Ovary (tissue), 10 donors: ENCODE measurements at places on chromosomes 12 and 14. TPM values are rescaled to one million over a fixed set of nuclear protein-coding genes. Genes with fewer than 3 reads are reported as not detected.

DNA sequence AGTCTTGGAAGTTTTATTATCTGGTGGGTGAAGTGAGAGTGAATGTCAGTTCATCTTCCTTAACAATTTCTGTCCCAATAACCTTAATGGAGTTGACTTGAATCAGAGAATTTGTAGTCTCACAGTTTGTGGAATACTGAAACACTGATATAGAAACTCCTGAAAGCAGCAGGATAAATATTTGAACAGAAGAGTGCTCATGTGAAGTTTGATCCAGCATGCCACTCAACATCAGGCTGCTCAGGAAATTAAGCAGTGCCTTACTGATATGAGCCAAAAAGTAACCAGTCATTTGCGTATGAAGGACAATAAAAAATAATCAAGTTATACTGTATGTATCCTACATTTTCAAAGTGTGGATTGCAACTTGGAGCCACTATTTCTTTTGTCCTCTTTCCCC lies 15.7 kb downstream of the MUCL1 start:
- H3K4me1 ChIP-seq = no peaks in the 10 kb centered on the region
- no peaks in the 10 kb centered on the region for H3K27me3 ChIP-seq
- no peak overlapping the region for H3K4me3 ChIP-seq
- DNase-seq = no peak
- no peak overlapping the region for H3K27ac ChIP-seq

- H3K36me3 ChIP-seq = no peaks in the 10 kb centered on the region
- peaks cover 9% of the 10 kb centered on the region for H3K4me1 ChIP-seq
- no peak for DNase-seq
- H3K27me3 ChIP-seq = no peaks in the 10 kb centered on the region
Measured at GRCh38 chr12:53200107-53200457, 7.0 kb downstream of the ITGB7 start.

- no peak overlapping the region for H3K4me3 ChIP-seq
- no peaks in the 10 kb centered on the region for H3K4me1 ChIP-seq
- no peak for DNase-seq
- no peak overlapping the region for H3K27ac ChIP-seq
- H3K36me3 ChIP-seq = no peaks in the 10 kb centered on the region
Measured at GRCh38 chr14:81260732-81261131, 40.0 kb upstream of the GTF2A1 start.

Gene RHEBL1
- not detected for total RNA-seq

Gene FAIM2
- total RNA-seq = 0.50 TPM

Gene GPX2
- total RNA-seq = not detected

DNA sequence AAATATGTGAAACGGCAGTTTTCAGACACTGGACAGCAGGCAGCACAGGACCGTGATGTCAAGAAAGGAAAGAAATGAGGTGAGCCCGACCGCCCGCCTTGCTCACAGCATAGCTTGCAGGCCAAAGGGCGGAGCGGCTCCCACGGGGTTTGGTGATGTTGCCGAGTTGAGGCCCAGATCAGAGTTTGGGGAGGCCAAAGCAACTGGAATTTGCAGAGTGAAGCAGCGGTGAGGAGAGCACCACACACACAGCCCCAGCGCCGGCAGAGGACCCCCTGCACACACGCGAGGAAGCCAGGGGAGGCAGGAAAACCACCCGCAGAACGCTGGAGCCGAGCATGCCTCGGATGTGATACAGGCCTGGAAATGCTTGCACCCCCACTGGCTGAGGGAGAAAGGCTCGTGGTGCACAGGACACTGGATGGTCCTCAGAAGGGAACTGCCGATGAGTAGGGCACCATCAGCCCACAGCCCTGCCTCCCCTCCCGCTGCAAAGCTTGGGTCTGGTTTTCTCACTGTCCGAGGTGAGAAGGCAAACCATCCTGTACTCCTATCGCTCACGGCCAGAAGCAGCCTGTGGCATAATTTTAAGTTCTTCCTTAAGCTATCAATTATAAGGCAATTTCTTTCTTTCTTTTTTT lies 25.7 kb upstream of the PLD4 start:
- H3K4me3 ChIP-seq = no peak overlapping the region
- no peak for DNase-seq
- no peaks in the 10 kb centered on the region for H3K36me3 ChIP-seq

DNA sequence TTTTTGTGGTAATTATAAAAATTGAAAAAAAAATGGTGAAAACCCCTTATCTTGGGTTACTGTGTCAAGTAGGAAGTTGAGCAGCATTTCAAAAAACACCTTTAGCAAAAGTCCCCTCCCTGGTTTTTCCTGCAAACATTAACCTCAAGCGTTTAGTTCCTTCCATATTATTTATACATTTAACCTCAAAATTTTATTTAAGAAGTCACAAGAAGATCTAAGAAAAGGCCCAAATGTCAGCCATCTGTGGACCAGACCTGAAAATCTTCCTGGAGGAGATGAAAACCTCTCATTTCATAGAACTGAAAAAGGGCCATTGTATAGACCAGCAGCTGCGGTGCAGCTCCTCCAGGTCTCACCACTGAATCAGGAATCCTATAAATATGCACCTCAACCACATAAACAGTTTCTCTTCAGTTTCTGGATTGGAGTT lies 40.4 kb upstream of the BTG1 start:
- H3K27me3 ChIP-seq = no peaks in the 10 kb centered on the region
- no peak overlapping the region for H3K4me3 ChIP-seq
- H3K27ac ChIP-seq = no peak overlapping the region
- H3K4me1 ChIP-seq = no peaks in the 10 kb centered on the region

GRCh38 chr12:5506295-5506694 lies 74.4 kb downstream of the NTF3 start:
- H3K27me3 ChIP-seq = no peaks in the 10 kb centered on the region
- no peak for DNase-seq
- H3K4me3 ChIP-seq = no peak overlapping the region
- H3K27ac ChIP-seq = no peak overlapping the region

DNA sequence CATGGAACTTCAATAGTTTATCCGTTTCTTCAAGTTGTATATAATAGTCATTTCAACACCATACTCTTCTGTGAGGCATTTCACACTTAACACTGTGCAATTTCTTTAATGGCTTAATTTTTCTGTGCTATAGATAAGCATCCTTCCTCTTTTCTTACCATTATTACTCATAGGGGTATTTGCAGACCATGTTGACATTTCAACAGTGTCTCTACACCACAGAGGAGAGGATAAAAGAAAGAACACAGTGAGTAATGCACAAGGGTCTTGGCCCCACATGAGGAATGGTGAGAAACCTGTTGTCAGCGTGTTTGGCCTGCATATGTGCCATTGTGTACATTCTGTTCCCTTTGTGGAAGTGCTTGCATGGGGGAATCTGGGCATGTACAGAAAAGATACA lies 421.5 kb upstream of the MDGA2 start:
- no peaks in the 10 kb centered on the region for H3K27me3 ChIP-seq
- no peak overlapping the region for H3K27ac ChIP-seq
- no peaks in the 10 kb centered on the region for H3K36me3 ChIP-seq
- no peak for DNase-seq
- H3K4me1 ChIP-seq = no peaks in the 10 kb centered on the region
- no peak overlapping the region for H3K4me3 ChIP-seq

Gene SLCO1B1
- total RNA-seq = not detected

Gene BBOF1
- 10.4 TPM for total RNA-seq

GRCh38 chr12:1201886-1202285 lies 210.9 kb downstream of the ERC1 start:
- no peaks in the 10 kb centered on the region for H3K36me3 ChIP-seq
- no peak overlapping the region for H3K27ac ChIP-seq
- peaks cover 1% of the 10 kb centered on the region for H3K4me1 ChIP-seq
- no peak overlapping the region for H3K4me3 ChIP-seq
- no peak for DNase-seq

Gene GPR135
- 6.9 TPM for total RNA-seq

DNA sequence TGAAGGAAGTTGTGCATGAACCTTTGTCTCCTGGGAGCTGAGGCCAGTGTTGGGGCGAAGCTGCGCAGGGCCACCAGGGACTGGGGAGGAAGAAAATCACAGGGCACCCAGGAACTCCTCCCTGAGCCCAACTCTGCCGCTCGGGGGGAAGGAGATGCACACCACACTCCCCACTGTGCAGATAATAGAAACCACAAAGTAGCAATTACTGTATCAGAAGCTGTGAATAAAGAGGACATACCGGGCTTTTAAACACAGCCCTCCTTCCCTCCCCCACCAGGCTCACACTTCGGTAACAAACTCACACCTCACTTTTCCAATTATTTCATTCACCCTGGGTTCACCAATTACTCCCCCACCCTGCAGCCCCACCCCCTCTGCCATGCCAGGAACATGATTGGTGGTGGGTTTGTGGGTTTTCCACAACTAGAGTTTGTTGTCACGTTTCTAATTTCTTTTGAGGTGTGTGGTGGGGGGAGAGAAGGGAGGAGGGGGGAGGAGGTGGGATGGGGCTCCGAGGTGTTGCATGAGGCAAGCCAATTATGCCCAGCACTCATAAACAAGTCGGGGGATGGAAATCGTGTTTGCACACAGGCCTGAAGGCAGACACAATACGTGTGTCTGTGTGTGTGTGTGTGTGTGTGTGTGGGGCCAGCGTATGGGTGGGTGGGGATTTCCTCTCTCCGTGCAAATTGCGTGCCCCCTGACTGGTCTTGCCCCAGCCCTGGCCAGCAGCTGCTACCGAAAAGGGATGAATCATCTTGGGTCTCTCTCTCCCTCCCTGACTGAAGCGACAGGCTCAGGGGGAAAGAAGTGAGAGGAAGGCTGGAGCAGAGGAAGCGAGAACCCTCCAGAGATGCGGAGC lies 103.3 kb downstream of the RBM19 start:
- no peaks in the 10 kb centered on the region for H3K4me1 ChIP-seq
- H3K27ac ChIP-seq = no peak overlapping the region
- H3K36me3 ChIP-seq = no peaks in the 10 kb centered on the region
- H3K4me3 ChIP-seq = no peak overlapping the region
- no peak for DNase-seq

GRCh38 chr12:12823300-12823699 lies 10.2 kb downstream of the DDX47 start:
- no peak overlapping the region for H3K27ac ChIP-seq
- H3K27me3 ChIP-seq = no peaks in the 10 kb centered on the region
- H3K36me3 ChIP-seq = no peaks in the 10 kb centered on the region
- no peak overlapping the region for H3K4me3 ChIP-seq

DNA sequence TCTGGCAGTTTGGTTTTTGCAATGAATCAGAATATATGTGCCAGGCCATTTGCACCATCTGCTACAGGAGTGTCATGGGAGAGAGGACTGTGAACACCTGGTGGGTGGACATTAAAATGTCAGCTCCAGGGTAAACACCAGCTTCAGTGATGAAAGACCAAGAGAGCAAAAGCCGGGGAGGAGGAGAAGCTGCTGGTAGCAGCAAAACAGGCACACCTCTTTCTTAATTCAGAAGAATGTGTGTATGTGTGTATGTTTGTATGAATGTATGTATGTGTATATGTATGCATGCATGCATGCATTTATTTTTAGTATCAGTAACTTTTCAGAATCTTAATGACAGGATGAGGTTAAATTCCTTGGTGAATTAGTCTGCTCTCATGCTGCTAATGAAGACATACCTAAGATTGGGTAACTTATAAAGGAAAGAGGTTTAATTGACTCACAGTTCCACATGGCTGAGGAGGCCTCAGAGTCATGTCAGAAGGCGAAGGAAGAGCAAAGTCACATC lies 357.4 kb upstream of the PRICKLE1 start:
- H3K4me1 ChIP-seq = no peaks in the 10 kb centered on the region
- no peak overlapping the region for H3K27ac ChIP-seq
- H3K36me3 ChIP-seq = no peaks in the 10 kb centered on the region
- H3K4me3 ChIP-seq = no peak overlapping the region
- H3K27me3 ChIP-seq = no peaks in the 10 kb centered on the region
- no peak for DNase-seq

DNA sequence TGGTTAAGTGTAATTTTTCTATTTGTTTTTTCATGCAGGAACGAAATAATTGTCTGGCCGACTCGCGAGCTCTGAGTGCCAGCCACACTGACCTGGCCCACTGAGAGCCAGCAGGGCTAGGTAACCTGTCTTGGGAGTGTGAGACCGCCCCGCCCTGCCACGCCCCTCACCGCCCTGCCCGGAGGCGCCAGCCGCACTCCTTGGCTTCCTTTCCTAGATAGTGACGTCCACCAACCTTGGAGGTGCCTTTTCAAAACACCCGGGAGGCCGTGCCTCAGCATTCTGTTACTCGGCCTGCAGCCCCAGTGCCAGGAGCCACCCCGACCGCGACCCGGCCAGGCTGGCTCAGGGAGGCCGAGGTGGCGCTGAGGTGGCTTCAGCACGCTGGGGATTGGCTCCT lies 21.7 kb downstream of the XRCC3 start:
- H3K4me3 ChIP-seq = no peak overlapping the region
- peak; percentile 38 for DNase-seq
- H3K36me3 ChIP-seq = no peaks in the 10 kb centered on the region

GRCh38 chr12:28844718-28845117 lies 304.4 kb upstream of the FAR2 start:
- no peaks in the 10 kb centered on the region for H3K36me3 ChIP-seq
- no peak for DNase-seq

Gene KRT72
- not detected for total RNA-seq

Gene OR6C74
- total RNA-seq = not detected

- peaks cover 3% of the 10 kb centered on the region for H3K4me1 ChIP-seq
- no peaks in the 10 kb centered on the region for H3K27me3 ChIP-seq
- peak overlapping the region; percentile 51 for H3K27ac ChIP-seq
- H3K36me3 ChIP-seq = no peaks in the 10 kb centered on the region
- peak; percentile 18 for DNase-seq
Measured at GRCh38 chr12:67355428-67356379, 86.5 kb downstream of the CAND1 start.
